ENCODE measurements at places on chromosomes 5 and 9.
A peak's percentile ranks its signal among the peaks of the same experiment; 100 is the strongest.

GRCh38 chr9:117945286-117945685 lies 241.1 kb downstream of the TLR4 start:
- no peak for DNase-seq

- DNase-seq, result peak; percentile 87
These were observed 34.8 kb downstream of the LSM11 start for GRCh38 chr5:157778121-157778805.

DNA sequence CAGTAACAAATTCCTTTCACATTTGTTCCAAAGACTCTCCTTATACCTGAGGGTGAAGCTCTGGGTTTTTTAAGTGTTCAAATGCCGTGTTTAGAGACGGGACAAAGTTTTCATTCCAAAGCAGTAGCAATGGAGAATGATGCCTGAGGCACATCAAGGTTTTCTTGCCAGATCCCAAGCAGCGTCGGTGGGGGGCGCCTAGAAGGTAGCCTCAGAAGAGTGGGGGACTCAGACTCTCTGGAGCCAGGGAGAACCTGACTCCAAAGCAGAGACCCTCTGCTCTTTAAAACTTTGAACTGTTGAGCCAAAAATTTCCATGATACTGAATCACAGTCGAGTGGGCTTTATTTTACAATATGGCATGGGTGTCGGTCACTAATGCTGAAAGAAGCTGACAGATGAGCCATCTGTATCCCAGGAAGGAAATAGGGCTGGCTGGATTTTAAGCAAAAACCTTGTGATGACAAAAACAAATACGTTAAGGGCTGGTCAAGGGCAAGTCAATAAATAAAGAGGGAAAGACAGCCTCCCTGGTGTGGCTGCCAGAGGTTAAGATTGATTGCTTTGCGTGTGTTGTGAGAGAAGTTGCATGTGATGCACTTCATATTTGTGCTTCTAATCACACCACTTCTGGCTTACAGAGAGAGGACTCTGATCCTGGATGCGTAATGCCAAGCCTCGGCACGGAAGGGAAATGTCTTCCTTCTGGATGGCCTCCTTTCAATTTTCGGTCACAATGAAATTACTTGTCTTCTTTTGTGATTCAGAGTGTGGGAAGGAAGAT lies 161.1 kb upstream of the EFNA5 start:
- peak; percentile 68 for DNase-seq

DNA sequence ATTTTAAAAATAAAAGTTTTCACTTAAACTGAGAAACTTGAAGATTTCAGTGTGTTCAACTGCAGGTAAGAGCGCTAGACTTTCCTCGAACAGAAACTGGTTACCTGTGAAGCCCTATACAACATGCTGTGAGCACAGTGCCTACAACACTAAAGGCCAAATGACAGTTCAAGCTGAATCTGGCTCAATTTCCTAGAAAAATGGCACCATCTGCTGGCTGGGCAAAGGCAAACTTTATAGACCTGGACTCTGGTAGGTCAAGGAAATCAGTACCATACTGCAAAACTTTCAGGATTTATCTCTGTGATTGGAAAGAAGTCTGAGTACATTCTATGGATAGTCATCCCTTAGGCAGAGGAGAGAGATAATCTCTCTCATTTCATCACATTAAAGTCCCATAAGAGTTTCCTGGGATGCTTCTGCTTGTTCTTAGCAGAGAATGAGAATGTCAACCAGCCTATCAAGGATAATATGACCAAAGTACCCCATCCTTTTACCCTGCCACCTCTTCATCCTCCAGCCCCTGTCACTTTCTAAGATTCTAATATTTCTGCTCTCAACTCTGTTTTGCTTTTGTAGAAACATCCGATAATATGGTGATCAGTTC lies 31.8 kb upstream of the FOXB2 start:
- DNase-seq, result peak; percentile 71

- DNase-seq, result peak; percentile 44
These were observed 91.1 kb downstream of the BRINP1 start for GRCh38 chr9:119278171-119278570.

GRCh38 chr5:5492087-5492933 lies 69.8 kb downstream of the ICE1 start:
- peak; percentile 61 for DNase-seq

DNA sequence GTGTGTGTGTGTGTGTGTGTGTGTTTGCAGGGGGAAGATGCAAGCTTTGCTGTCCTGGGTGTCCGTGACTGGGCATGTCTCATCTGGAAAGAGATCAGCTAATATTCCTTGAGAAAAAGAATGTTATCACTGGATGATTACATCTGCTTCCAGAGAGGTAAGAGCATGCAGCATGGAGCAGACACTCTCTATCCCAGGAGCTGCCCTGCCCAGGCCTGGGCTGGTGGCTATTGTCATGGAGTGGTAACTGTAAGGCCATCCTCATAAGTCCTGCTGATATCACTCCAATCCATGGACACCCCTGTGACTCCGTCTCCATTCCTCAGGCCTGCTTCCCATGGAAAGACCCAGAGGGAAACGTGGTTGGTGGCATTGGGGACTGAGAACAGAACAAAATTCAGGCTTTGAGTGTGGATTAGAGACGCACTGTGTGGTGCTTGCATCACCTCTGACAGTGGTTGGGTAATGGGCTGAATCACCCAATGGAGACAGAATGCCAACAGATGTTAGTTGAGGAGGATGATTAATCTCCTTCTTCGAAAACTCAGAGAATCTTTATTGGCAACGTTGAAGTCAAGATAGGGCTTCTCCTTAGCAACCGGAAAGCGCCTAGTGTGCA lies 52.0 kb upstream of the KCNIP1 start:
- DNase-seq, result no peak

DNA sequence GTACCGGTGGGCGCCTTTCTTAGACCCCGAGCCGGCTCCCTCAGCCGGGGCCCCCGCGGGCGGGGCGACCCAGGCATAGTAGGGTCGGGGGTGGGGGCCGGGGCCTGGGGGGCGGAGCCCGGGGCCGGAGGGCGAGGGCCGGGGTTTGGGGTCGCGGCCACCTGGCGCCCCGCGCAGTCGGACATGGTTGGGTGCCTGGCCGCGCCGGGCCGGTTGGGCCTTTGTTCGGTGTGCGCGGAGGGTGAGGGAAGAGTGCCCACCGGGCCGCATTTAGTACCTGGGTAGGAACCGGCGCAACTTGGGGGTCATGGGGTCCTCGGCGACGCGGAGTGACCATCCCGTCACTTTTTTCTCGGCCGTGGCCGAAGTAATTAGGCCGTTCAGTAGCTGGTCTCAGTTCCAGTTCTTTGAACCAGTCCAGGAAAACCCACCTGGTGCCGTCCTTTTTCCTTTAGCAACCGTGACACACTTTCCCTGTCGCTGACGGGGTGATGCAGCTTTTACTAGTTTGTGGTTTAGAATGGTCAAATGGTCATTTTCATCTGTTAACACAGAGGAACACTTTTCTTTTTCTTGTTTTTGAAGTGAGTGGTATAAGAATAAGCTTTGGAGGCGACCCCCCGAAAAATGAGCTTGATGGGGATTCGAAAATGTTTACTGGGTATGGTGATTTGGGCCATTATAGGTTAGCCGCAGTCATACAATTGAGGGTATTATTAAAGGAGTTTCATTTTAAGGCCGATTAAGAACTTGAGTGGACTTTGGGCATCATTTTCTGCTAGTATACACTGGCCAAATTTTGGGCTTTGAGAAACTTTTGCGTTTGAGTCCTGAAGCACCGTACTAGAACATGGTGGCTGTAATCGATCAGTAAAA lies 589 bp downstream of the CKS2 start:
- no peak for DNase-seq

Data from NCI-H1417 (cell line).